Femur (tissue), 1 donor: ENCODE measurements at places on chromosomes 2 and 18.
A peak's percentile ranks its signal among the peaks of the same experiment; 100 is the strongest.

DNA sequence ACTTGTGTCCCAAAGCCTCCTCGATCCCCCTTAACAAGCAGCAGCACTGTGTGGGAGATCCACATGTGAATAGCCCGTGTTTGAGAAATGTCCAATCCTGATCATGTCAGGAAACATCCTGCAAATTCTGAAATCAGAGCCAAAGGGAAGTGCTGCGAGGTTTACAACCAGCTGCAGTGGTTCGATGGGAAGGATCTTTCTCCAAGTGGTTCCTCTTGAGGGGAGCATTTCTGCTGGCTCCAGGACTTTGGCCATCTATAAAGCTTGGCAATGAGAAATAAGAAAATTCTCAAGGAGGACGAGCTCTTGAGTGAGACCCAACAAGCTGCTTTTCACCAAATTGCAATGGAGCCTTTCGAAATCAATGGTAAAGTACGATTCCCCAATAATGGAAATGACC, at the start of gene MARCO:
TSS of gene MARCO (plus strand) at position 164 of the 400 bp plus-strand sequence. CDS start at position 271, 107 bp downstream.
- DNase-seq: no peak

DNA sequence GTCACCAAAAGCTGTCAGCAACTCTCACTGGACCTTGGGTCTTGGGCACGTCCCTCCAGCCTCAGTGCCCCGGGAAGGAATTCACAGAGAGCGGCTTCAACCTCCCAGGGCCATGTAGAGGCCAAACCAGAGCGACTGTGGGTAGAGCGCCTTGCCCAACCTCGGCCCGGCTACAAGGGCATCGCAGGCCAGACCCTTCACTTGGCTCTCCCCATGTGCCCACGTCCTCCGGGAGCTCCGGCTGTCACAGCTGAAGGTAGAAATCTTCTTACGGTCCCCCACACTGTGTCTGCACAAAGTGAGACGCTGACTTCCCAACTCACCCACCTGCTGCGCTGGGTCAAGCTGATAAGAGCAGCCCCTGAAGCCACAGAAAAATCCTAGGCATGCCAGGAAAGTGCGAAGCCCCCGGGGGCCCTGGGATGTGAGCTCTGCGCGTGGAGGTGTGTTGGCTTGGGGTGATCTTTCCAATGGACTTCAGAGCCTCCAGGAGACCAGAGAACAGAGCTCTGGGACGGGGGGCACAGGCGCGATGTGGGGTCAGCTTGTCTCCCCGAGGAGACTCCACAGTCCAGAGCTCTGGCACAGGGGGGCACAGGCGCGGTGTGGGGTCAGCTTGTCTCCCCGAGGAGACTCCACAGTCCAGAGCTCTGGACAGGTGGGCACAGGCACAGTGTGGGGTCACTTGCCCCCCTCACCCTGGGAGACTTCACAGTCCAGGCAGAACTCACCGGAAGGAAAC, 105.5 kb downstream of the RTP5 start:
- DNase-seq: no peak

GRCh38 chr2:163028807-163029206, 190.2 kb upstream of the KCNH7 start:
- DNase-seq: no peak

DNA sequence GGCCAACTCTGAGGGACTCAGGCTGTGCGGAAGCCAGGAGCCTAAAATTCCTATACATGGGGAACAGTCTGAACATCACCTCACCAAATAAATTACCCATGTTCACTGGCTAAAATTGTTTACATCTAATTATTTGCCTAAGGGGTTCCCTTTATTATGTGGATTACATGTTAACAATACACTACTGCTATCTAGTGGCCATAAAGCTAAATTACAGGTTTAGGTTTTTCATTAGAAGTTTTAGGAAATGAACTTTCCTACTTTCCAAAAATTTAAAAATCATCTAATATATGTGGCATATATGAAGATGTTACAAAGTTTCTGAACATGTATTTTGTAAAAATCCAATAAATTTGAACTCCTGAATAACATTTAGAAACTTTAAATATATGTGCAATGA, 40.3 kb downstream of the PLA2R1 start:
- DNase-seq: no peak

DNA sequence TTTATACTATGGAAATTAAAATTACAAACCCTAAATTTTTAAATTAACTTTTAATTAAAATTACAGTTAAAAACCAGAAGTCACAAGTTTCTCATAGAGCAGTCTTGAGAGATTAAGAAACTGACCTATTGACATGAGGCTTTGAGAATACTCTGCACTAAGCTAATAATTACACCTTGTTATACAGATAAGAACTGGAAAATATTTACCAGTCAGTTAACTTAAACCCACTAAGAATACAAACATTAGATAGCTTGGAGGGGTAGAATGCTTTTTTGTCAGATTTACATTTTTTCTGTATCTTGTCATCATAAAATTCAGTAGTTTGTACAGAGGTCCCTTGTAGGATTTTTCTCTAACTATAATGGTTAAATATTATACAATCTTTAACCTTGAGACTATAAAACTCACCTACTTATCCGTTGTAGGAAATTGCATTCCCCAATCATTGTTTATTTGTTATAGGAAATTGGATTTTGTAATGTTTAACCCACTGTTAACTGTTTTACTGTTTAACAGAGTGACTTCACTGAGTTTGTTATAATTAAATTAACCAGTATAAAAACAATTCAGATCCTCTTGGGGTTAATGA, 219.7 kb upstream of the PKDCC start:
- no peak for DNase-seq

GRCh38 chr2:5980450-5981190, 288.4 kb downstream of the SOX11 start:
- no peak for DNase-seq

DNA sequence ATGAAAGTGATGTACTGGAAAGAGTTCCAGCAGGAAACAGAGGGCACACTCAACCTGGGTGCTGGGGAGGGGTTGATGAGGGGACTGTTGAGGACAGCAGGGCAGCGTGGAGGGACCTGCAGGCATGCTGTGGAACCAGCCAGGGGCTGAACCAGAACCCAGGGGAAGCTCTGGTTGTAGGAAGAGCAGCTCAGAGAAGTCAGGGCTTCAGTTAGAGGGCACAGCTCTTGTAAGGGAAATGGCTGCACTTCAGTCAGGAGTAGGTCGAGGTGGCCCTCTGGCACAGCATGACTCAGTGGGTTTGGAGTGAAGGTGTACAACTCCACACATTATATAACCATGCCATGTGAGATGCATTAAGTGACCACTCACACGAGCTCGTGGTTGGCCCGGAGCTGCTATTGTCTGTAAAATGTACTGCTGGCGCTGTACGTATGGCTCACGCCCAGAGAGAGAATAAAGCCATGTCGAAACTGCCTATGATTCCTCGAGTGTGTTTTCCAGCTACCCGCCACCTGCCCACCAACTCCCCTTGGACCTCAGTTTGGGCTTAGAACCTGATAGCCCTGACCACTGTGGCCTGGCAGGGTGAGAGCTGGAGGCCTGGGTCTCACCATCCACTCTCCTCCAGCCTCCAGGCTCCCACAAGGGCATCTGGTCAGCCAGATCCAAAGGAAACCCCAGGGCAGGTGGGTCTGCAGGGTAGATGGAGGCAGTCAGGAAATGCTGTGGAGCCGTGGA, 136.5 kb upstream of the HS6ST1 start:
- peak; percentile 12 for DNase-seq

DNA sequence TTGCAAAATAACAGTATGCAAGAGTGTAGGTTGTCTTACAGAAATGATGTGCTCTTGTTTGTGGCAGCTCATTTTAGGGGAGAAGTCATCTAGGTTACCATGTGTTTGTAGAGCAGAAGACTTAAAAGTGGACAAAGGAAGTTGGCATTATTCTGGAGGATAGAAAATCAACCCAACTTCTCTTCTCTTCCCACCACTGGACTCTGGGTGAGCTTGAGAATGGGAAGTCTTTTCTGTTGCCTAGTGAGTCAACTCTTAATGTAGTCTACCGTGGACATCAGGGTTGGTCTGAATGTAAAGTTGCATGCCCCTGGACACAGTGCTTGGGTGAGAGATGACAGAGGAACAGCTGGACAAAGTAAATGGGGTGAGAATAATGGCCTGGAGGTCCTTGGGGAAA, 98.3 kb downstream of the FMNL2 start:
- no peak for DNase-seq

- DNase-seq: no peak
Observed at GRCh38 chr2:23782646-23783045, 144.3 kb downstream of the ATAD2B start.

GRCh38 chr2:126910637-126911036, 11.9 kb downstream of the TEX51 start:
- no peak for DNase-seq

- no peak for DNase-seq
Observed at GRCh38 chr2:137254052-137254451, 488.7 kb downstream of the THSD7B start.

DNA sequence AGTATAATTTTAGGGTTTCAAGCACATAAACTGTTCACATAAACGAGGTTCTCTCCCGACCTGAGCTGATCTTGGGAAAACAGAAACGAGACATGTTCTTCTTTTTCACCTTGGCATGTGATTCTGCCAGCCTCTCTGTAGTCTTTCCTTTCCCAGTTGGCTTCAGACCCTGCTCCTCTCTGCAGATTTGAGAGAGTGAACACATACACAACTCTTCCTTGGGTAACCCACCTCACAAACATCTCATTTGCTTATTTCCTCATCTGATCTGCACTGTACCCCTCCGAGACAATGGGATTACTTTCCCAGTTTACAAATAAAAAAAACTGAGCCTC, 46.1 kb downstream of the REEP1 start:
- DNase-seq: no peak

GRCh38 chr2:74744731-74745515, 89.0 kb upstream of the HK2 start:
- no peak for DNase-seq

DNA sequence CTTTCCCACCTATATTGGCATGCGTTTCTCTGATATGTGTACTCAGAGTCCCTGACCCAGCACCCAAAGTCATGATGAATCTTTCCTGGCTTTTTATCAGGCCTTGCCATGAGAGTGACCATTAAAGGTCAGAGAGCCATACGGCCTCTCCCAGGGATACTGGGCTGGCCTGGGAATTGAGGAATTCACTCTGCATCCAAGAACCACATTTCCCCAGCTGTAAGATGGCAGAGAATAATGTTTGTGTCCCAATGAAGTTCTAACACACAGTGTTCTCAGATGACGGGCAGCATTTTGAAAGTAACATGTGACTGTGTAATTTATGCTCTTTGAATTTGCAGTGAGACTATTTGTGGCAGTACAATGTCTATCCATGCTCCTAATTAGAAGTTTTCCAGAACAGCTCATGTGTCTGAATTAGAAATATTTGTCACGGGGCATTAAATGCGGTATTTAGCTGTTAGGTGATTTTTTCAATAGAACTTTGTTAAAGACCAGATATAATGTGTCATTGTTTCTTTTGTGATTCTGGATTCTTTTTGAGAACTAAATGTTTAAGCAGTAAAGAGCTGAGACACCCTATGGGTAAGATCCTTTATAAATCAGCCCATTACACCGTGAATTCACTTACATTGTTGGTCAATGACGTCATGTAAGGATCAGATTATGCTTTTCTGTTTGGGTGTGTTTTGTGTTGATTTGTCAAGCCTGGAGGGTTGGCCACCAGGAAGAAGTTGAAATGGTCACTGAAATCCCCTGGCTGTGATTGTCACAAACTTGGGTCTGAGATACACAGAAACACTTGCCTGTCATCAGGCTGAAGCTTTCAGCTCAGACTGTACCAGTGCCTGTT, 7.3 kb upstream of the SLC3A1 start:
- no peak for DNase-seq

GRCh38 chr18:68520406-68521075, 194.4 kb downstream of the TMX3 start:
- DNase-seq: no peak

GRCh38 chr2:38244301-38244700, 132.8 kb downstream of the ATL2 start:
- DNase-seq: no peak

DNA sequence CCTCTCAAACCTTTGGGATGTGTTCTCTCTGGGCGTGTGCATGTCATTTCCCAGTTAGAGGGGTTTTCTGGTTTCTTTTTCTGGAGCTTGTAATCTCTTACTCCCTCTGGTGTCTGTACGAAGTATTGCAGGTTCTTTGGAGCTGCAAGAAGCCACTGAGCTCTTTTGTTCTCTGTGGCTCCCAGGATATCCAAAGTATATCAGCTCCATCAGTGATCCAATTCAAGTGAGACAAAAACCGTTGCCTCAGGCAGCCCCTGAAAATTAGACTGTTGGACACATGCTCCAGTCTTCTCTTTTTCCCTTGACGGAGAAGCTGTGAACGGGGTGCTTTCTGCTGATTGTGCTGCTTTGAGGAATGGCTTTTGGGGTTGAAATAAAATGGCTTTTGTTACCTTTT, 59.0 kb upstream of the LDLRAD4 start:
- DNase-seq: no peak

DNA sequence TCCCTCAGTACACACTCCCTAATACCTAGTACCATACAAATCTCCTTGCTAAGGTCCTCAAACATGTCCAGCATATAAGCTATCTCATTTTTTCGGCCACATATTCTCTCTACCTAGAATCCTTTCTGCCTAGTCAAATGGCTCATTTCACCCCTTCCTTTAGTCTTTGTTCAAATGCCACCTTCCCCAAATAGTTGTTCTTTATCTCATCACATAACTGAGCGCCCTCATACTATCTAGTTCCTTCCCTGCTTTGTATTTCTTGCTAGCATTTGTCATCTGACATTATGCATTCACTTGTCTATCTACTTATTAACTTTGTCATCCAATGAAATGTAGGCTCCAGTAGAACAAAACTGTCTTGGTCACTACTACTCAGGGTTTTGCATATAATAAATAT, 35.5 kb downstream of the RPRD1A start:
- no peak for DNase-seq

DNA sequence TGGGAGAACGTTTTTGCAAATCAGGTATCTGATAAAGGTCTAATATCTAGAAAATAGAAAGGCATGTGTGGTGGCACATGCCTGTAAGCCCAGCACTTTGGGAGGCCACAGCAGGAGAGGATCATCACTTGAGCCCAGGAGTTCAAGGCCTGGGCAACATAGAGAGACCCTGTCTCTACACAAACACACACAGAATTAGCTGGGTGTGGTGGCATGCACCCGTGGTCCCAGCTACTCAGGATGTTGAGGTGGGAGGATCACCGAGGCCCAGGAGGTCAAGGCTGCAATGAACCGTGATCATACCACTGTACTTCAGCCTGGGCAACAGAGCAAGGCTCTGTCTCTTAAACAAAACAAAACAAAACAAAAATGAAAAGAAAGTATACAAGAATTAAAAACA, 13.8 kb upstream of the TBR1 start:
- no peak for DNase-seq

- DNase-seq: peak; percentile 90
Observed at GRCh38 chr18:12287684-12288402, 20.2 kb upstream of the TUBB6 start.

GRCh38 chr2:241733391-241734207, 831 bp upstream of the D2HGDH start:
- DNase-seq: no peak

GRCh38 chr18:41226186-41226585, 728.8 kb upstream of the PIK3C3 start:
- peak; percentile 36 for DNase-seq

GRCh38 chr2:203687165-203687564, 19.3 kb upstream of the CD28 start:
- no peak for DNase-seq
